NCI-H345 (cell line): ENCODE measurements at places on chromosomes 7 and 10.

DNA sequence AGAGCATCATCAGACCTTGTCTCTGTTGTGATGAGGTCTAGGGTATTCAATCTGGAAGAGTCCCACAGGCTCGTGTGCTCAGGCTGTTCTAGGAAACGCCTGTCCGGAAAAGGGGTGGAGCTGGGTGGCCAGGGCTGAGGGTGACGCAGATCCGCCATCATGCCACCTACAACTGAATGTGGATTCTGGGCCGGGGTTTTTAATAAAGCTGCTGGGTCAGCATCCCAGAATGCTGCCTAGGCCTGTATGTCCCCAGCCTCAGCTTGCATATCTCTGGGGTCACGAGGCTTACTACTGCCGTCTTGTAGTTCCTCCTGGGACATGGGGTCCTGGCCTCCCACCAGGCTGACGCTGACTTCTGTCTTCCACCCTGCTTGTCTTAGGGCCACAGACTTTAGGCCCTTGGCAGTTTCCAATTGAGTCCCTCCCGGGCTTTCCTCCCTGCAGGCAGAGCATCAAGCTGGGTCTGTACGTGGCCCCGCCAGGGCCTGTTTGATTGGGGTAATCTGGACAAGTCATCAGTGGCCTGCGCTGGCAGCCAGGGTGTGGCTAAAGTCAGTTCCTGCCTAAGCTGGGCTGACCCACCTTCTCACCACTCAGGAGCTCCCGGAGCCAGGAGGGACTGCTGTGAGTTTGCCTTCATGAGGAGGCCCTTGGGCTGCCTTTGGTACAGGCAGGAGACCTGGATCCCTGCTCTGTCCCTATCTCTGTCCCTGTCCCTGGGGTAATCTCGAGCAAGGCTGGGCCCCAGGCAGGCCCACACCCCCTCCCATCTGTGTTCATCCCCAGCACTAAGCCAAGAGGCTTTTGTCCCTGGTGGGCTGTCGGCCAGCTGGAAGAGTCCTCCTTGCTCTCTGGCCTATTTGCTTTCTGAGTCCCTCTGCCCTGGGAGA lies 79.9 kb downstream of the ZMIZ1 start:
- DNase-seq, result no peak

- no peak for DNase-seq
These were observed 459 bp downstream of the ZDHHC6 start for GRCh38 chr10:112446055-112446854.

- no peak for DNase-seq
These were observed 14.5 kb downstream of the HIPK2 start for GRCh38 chr7:139763330-139763729.

DNA sequence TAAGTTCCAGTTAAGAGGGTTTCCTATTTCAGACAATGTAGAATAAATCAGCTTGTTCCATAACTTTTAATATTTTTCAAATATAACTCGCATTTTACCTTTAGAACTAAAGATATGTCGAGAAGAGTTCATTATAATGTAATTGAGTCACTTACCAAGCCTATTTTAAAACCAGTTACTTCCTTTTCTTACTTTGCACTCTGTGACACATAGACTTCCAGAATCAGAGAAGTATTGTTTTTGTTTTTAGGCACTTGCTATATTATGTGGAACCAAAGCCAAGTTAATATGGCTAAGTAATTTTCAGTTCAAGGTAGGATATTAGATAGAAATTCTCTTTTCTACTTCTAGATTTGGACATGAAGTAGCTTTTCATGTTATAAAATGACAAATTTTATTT lies 182.7 kb upstream of the PRPS1L1 start:
- no peak for DNase-seq

DNA sequence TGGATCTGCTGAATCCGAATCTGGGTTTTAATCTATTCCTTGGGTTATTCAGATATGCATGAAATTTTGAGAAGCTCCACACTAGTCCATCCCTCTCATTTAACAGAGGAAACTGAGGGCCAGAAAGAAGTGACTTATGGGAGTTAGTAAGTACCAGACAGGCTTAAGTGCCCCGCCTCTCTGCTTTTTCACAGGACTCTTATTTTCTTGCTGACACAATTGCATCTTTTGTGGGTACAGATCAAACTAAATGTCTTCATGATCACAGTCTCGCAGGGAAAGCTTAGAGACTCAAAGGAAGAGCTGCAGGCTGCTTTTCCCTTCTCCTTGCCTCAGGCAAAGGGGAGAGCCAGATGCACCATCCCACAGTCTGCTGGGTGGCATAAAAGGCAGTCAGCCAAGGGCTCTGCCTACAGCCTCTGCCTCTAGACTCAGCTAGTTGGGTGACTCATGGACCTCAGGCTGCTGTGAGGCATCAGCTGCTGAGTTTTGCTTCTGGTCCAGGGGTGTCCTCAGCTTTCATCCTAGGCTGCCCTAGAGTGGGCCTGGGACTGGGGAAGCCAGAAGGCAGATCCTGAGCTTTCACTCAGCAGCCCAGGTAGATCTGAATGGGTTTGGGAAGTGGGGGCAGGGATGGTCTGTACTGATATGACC lies 11.6 kb downstream of the GOLGA7B start:
- DNase-seq, result peak; percentile 2

DNA sequence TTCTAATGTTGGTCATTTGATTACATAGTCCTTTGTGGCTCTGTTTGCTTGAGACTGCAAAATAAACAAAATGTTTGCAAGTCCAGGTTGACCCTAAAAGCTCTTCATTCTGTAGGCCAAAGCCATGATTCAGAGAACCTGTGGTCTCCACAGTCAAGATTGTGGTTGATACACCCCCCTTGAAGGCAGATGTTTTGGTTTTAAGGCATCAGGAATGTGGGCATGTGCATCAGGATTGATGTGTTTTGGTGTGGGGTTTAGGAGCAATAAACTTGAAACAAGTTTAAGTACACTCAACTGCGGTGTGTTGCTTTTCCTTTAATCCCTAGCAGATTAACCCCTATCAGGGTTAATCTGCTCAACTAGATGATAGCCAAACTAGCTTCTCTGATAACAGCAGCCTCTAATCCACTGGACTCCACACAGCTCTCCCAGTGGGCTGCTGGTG lies 379.1 kb upstream of the GALNT17 start:
- DNase-seq, result no peak
